ENCODE measurements at places on chromosomes 4 and X.

GRCh38 chr4:53101191-53101581 lies 239.1 kb downstream of the RASL11B start:
- DNase-seq: no peak

DNA sequence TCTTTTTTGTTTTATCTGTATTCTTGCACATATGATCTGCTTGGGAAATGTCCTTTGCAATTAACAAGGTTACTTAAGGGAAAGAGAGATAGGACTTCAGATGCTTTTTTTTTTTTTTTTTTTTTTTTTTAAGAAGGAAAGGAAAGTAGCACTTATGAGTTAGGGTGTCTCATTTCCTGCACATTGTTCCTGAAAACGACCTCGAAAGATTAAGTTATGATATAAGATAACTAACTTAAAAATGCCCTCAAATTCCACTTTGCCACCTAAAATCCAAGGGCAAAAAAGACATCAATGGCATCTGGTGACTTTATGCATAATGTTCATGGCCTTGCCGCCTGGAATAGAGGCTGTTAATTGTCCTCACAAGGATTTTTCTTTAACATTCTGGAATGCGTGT lies 44.9 kb downstream of the PCDH7 start:
- no peak for DNase-seq

DNA sequence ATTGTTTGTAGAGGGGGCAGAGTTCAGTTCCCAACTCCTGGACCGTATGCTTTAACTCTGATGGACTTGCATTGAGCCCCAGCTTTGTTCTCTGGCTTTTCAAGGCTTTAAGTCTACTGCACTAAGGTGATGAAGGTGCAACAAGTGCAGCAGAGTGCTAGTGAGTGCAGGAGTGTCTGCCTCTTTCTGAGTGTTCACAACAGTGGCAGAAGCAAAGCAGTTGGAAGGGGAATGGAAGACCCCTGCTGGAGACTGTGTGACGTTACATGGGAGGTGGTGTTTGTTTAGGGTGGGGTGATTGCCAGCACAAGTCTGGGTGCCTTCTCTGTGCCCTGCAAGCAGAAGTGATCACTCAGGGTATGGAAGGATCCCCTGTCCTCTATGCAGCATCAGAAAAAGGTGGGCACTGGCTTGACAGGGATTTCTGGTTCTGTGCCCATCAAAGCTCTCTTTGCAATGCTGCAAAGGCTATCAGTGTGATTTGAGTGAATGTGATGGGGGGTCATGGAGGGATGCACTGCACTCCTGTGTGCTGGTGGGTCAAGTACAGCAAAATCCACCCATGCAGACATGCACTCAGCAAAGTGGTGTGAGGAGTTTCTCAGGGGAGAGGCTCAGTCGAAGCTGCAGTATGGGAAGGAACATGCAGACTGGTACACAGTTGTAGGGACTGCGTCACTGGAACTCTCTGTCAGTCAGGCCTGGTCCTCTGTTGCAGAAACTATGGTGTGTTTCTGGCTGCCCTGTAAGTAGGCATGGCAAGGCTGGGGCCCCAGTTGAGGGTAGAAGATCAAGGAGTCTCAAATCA lies 70.9 kb upstream of the UGT2B7 start:
- no peak for DNase-seq

GRCh38 chr4:108839333-108839732 lies 76.5 kb upstream of the ETNPPL start:
- no peak for DNase-seq

GRCh38 chr4:73867783-73868182 lies 1.4 kb upstream of the CXCL1 start:
- DNase-seq: no peak

GRCh38 chr4:52711272-52711671 lies 40.0 kb downstream of the ERVMER34-1 start:
- no peak for DNase-seq

- no peak for DNase-seq
Measured at GRCh38 chr4:185096032-185096653, 46.9 kb upstream of the SLC25A4 start.

GRCh38 chr4:168139336-168139735 lies 47.0 kb downstream of the ANXA10 start:
- DNase-seq: no peak

DNA sequence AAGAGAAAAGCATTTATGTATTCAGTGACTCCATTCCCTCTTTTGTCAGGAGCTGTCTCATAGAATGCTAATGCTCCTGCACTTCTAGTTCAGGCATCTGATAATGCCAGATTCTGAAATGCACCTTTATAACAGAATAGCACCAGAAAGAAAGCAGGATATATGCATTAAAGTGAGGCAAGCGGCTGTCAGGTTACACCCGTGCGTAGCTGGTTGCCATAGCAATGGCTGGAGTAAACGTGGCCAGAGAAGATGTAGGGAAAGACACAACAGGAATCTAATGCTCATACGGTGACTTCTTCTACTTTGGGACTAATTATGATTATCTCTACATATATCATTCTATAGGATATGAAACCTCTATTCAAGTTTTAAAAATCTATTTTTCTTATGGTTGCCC lies 5.9 kb downstream of the EMCN start:
- DNase-seq: no peak

DNA sequence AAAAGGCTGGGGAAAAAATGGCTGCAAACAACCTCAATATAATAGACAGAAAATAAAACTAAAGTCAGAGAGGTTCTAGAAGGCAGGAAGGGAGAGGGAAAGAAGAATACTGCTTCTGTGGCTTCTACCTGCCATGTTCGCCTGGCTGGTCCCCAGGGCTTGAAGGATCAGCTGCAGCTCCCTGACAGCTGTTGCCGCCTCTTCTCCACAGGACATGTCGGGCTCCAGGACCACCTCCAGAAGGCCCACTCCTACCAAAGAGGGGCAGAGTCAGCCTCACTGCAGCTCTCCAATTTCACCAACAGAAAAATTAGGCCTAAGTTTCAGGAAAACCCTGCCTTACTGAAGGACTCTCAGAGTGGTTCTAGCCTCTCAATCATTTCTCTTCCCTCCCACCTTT lies 44.9 kb downstream of the GATB start:
- no peak for DNase-seq

- DNase-seq: no peak
Measured at GRCh38 chr4:72690771-72691170, 121.8 kb upstream of the ADAMTS3 start.

GRCh38 chr4:64870558-64870957 lies 461.3 kb upstream of the TECRL start:
- DNase-seq: no peak

GRCh38 chr4:6620891-6621555 lies 19.5 kb upstream of the MRFAP1 start:
- DNase-seq: no peak

- DNase-seq: no peak
Measured at GRCh38 chrX:142186103-142186502, 19.0 kb downstream of the MAGEC2 start.

- no peak for DNase-seq
Measured at GRCh38 chrX:119237562-119237942, 1.5 kb downstream of the PGRMC1 start.

GRCh38 chrX:84188320-84188834 lies 378 bp upstream of the RPS6KA6 start:
- DNase-seq: peak; percentile 41

- no peak for DNase-seq
Measured at GRCh38 chrX:111868726-111869638, 7.0 kb upstream of the TRPC5OS start.

DNA sequence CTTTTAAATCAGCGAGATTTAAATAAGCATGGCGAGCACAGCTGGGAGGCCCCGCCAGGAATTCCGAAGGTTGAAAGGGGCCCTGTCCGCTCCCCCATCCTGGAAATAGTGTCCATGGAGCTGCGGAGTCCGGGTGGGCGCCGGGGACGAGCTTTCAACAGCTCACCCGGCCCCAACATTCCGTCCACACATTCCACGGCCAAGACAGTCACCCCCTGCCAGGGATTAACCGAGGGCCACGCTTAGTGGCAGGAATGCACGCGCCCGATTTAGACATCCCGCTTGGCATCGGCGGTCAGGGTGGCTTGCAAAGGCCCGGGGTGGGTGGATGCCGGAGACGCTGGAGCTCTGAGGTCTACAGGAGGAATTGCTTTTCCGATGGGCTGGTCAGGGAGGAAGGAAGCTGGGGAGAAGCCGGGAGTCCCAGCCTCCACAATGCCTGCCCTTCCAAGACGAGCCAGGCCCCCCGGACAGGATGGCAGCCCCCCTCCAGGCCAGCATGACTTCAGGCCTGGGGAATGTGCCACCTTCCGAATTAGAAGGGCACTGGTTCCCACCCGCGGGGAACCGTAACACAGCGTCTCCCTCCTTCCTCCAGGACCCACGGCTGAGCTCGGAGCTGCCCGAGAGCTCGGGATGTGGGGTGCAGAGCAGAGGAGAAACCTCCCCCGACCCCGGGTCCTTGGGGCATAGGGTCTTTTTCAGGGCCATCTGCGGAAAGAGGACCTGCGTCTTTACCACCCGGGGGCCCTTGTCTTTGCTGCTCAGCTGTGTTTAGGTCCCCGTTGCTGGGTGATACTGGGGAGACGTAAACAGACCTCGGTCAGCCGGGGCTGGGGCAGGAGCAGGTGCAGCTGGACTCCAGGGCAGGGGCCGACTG lies 26.9 kb upstream of the PPP2R3B start:
- no peak for DNase-seq

DNA sequence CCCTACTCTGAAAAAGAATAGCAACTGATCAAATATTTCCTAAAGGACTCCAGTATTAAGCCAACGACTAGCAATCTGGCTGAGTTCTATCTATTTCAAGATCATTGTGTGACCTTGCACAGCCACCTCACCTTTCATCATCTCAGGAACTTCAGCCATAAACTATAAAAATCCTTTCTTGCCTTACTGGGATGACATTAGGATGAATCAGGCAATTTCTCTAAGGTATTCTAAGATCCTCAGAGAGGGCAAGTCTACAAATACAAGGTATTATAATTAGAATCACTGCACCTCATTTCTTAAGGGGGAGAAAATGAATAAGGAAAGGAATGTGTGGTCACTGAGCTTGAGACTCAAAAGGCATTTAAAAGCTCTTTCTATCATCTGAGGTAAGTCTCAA lies 152.6 kb downstream of the GRIA3 start:
- DNase-seq: no peak

DNA sequence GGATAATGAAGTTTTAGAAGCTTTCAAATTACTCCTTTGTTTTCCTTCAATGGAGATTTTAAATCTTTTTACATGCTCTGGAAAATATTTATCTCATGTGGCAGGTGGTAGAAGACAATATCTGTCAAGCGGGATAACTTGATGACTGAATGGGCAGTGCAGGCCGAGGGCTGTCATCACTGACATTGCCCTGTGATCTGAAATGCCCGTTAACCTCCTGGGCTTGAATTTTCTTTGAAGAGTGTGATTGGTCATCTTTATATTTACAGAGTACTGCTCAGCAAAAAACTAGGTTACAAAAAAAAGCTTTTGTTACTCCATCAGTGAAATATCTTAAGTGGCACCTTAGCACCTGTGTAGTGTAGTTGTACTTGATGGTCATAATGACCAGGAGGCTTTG lies 147.5 kb downstream of the GATB start:
- DNase-seq: no peak

DNA sequence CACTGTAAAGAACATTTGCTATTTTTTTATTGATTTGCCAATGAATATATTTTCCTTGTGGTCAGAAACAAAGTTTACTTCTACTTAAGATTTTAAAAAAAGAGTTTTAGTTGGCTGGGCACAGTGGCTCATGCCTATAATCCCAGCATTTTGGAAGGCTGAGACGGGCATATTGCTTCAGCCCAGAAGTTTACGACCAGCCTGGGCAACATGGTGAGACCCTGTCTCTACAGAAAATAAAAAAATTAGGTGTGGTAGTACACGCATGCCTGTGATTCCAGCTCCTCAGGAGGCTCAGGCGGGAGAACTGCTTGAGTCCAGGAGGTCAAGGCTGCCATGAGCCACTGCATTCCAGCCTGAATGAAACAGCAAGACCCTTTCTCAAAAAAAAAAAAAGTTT lies 36.8 kb downstream of the LRP2BP start:
- DNase-seq: no peak

DNA sequence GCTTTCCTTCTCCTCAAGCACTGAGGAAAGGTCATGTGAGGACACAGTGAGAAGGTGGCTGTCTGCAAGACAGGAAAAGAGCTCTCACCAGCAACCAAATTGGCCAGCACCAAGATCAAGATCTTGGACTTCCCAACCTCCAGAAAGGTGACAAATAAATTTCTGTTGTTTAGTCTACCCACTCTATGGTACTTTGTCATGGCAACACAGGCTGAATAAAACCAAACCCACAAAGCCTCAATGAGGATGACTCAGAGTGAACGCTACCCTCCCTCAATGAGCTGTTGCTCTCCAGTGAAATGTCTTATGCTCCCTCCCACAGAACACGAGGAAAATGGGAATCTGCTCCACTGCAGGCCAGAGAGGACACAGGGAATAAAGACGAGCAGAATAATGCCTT lies 244.1 kb downstream of the RAB28 start:
- no peak for DNase-seq

DNA sequence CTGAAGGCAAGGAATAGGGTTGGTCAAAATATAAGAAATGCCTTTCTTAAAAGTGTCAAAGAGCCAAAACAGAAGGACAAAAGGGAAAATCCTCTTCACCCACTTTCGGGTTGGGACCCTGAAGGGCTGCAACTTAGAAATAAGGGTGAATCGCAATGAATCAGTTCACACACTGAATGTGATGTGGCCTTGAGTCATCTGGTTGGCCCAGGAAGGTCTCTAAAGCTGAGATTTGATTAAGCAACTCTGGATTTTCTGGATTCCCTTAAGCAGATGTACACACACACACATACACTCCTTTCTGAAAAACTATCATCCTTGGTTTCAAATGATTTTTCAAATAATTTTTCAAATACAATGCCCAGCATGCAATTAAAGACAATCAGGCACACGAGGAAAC lies 13.1 kb downstream of the TAB3 start:
- DNase-seq: no peak

DNA sequence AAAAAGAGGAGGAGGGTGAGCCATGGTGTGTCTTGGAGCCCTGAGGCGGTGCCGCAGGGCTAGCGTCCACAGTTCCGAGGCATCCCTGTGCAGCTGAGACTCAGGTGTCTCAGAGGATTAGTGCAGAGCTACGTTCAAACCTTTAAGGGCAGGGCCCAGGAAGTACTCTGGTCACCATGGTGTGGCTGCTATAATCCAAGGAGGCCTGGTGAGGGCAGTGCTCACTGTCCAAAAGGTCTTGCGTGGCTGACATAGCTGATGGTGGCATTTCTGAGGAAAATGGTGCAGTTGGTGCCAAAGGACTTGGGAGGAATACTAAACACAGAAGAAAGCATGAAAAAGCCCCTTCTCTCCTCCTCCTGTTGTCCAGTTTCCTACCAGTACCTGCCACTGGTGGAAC lies 146.9 kb downstream of the DCHS2 start:
- no peak for DNase-seq

DNA sequence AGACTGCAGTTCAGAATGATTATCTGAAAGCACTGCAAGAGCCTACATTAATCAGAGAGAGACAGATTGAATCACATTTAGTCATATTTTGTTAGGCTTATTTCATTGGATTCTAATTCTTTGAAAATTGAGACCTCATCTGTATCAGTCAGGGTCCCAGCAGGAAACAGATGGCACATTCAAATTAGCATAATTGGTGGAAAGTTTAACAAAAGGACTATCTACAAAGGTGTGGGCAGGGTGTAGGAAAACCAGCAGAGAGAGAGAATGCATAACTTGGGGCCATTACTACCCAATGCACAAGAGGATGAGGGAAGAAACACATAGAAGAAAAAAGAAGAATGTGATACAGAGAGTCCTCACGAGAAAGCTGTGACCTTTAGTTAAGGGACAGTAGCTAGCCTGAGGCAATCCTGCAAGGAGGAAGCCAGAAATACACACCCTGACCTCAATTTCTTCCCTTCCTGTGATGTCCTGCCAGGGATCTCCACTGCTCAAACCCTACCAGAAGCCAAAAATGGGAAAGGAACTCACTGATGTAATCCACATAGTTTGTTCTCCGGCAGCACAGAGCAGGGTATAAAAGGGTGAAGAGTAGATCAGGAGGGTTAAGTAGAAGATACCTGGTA lies 17.7 kb upstream of the XKRX start:
- DNase-seq: no peak

Data from liver (tissue), 10 donors.